ENCODE measurements at places on chromosomes 6 and 20.

DNA sequence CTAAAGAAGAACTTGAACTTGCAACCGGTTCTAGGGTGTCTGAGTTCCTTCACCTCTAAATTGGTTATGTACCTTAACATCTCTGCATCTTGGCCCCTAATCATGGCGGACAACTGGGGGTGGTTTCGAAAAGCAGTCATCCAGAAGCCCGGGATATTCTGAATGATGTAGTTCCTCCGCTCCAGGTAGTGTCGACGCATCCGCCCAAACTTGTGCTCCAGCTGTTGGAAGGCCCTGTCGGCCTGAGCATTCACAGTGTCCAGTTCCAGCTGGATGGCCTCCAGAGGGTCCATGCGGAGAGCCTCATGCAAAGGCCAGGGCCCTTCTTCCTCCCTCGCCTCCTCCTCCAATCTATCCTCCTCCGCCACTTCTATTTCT is 887 bp downstream of the TSPYL1 start:
- DNase-seq, result no peak

- no peak for DNase-seq
These were observed 48.9 kb upstream of the SIRPA start for GRCh38 chr20:1846341-1846740.

- DNase-seq, result no peak
These were observed 8.5 kb upstream of the SRC start for GRCh38 chr20:37337208-37337991.

- DNase-seq, result no peak
These were observed 51.1 kb upstream of the MYL9 start for GRCh38 chr20:36490191-36490590.

DNA sequence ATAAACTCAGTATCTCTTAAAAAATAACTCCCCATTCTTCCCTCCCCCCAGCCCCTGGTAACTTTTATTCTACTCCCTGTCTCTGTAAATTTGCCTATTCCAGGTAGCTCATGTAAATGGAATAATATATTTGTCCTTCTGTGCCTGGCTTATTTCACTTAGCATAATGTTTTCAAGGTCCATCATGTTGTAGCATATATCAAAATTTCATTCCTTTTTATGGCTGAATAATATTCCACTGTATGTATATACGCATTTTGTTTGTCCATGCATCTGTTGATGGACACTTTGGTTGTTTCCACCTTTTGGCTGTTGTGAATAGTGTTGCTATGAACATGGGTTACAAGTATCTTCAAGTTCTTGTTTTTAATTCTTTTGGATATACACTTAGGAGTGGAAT is 13.0 kb downstream of the PERP start:
- no peak for DNase-seq

DNA sequence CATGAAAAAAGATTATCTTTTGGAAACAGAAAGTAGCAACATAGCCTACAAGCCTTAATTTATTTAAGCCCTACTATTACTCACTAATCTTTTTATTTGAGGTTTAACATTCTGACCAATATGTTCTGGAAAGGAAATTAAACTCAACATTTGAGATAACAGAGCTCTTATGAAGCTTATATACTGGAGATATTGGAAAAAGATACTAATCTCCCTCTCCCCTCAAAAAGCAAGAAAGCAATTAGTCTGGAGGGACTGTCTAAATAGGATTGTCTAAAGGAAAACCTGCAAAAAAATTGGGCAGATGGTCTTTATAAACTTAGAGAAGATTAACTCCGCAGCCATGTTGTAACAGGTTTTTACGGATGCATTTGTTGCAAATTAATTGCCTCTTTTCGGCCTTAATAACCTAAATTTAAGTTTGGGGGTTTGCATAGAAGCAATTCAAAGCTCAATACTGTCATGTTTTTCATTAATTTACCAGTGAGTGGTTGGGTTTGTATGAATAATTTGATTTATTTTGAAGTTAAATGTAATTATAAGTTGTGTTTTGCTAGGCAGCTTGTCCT is 79.1 kb downstream of the SHLD1 start:
- DNase-seq, result no peak

- DNase-seq, result no peak
These were observed 145.6 kb upstream of the MANEA start for GRCh38 chr6:95431637-95432228.

DNA sequence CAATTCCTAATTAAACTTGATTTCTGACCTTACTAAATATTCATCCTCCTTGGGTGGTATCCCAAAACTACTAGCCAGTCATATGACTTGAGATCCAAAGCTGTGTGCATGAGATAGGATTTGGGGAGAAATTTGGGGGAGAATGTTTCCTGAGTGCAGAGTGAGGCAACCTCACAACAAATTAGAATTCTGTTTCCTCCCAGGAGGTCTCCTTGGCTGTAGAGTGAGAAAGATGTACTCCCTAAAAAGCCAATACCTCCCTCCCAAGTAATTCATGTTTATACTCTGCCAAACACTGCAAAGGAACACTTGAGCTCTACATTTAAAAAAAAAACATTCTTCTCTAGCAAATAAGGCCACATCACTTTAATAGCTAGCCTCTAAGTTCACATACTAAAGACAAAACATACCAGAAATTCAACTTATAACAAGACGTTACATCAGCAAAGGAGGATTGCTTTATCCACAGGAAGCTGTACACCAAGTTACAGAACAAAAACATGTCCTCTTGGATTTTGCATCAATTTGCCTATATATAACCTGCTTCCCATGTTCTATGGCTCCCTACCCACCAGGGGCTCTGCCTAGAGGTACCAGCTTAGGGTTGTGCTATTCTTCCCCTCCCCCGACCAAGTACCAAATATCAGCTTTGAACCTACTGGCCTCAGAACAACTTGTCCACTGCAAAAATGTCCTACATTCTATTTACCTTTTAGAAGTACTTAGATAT is 15.4 kb upstream of the TMEM30A start:
- DNase-seq, result no peak

GRCh38 chr6:29827579-29828470 is at the start of gene HLA-G:
HLA-G (plus strand) TSS chr6:29827825; CDS start chr6:29827845, 20 bp downstream.
- no peak for DNase-seq

DNA sequence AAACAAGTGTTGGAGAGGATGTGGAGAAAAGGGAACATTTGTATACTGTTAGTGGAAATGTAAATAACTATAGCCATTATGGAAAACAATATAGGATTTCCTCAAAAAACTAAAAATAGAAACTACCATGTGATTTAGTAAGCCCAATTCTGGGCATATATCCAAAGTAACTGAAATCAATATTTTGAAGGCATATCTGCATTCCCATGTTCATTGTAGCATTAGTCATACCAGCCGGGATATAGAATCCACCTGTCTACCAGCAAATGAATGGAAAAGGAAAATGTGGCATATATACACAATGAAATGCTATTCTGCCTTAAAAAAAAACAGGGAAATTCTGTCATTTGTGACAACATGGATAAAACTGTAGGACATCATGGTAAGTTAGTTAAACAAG is 15.3 kb upstream of the C6orf58 start:
- no peak for DNase-seq

DNA sequence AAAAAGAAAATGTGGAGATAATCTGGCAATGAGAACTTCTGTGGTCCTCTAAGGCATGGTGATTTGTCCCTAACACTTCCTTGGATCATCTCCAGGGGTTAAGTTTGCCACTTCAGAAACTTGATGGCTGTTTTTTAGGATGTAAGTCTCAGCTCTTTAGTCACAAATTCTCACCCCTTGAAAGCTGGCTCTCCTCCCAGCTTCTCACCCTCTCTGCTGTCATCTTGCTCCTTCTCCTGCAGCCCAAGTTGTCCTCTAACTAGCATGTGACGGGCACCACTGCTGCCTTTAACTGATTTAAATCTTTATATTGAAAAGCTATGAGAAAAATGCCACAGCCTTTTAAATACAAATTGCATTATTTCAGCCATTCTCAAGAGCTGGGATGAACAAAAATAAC is 107.8 kb downstream of the MAP3K5 start:
- DNase-seq, result no peak

DNA sequence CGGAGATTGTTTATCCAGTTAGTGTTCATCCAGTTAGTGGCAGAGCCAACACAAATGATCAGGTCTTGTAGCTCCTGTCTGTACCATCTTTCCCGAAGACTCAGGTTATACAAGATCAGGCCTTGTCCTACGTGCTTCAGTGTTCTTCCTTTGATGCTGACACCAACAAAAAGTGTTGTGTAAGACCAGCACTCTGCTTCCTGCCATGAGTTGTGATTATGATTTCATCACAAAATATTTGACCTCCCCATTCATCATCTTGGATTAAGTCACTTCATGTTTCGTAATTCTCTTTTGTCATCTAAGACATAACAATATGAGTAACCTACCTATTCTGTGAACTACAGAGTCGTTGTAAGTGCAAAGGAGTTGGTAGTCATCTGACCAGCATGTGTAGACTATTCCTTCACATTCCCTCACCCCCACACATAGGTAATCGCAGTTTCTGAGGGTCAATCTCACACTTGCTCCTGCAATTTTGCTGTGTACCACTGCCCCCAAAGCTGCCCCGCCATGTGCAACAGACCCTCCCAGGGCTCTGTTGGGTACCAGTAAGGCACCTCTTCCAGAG is 135.6 kb upstream of the SLC22A23 start:
- no peak for DNase-seq

DNA sequence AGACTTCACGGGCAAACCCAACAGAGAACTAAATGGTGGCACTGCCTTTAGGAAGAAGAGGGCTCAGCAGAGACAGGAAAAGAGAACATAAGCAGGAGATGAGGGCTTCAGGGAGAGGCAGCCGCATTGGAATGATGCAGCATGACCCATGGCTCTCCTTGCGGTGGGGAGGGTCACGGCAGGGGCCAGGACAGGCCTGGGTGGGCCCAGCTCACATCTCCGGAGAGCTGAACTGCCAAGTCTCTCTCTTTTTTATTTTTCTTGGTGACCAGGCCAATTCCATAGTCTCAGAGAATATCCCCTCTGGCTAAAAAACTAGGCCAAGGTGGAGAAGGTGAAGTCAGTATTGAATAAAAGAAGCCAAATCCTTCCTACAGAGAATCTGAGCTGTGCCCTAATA is 77.5 kb upstream of the TRAF3IP2 start:
- DNase-seq, result no peak

DNA sequence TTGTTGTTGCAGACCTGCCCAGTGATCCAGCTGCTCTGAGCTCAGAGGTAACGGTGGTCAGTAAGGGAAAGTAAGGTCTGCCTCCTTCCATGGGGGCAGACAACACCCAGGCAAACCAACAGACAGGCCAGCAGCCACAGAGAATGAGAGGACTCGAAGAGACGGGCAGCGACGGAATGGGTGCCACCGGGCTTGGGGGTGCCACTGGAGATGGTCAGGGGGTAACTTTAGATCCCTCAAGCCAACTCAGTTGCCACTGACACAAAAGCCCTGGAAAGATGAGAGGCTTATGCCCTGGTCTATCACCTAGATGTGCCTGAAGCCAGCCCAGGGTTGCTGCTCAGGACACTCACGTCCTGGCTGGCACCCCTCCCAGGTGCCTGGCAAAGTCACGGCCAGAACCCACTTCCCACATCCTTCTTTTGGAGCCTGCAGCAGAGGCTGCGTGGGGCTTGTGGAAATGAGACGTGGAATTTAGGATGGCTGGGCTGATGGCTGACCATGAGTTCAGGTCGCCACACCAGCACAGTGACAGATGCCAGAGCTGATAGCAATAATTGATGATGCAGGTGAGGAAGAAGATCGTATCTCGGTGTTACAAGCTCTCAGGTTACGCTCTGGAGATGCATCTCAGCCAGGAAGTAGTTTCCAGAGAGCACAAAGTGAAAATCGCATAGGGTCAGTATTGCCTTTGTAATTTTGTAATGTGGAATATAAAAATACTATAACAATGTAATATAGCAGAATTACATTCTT is 209.1 kb downstream of the SYNDIG1 start:
- DNase-seq, result no peak

- no peak for DNase-seq
These were observed 82.1 kb upstream of the SIRPA start for GRCh38 chr20:1813101-1813529.

GRCh38 chr20:45861221-45862075 is 4.0 kb downstream of the ZSWIM3 start:
- DNase-seq, result no peak

DNA sequence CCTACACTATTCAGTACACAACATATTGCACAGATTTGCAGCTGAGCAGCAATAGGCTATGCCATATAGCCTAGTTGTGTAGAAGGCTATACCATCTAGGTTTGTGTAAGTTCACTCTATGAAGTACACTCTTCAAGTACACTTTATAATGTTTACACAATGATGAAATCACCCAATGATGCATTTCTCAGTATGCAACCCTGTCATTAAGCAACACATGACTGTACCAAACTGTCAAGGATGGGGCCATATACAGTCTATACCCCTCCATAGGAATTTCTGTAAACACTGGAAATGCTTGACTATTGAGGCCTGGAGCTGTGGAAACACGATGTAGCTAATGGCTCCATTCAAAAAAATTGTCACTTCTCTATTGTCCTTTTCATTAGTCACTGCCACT is 535.4 kb downstream of the EPM2A start:
- DNase-seq, result no peak

DNA sequence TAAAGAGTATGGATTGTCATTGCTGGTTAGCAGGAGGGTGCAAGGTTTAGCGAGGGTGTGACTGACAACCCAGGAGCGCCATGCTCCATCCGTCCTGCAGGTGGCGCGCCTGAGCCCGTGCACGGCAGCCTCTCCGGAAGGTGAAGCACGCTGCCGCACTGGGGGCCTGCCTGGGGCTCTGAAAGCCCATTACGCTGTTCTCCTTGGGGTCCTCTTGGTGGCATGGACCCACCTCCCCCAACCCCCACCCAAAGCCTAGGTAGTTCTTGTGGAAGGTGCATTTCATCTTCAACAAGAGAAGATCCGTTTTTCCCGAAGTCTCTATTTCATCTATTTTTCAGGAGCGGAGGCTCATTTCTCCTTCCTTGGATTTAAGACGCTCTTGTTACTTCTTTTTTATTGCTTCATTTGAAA is 197.4 kb upstream of the KCNG1 start:
- peak; percentile 45 for DNase-seq

DNA sequence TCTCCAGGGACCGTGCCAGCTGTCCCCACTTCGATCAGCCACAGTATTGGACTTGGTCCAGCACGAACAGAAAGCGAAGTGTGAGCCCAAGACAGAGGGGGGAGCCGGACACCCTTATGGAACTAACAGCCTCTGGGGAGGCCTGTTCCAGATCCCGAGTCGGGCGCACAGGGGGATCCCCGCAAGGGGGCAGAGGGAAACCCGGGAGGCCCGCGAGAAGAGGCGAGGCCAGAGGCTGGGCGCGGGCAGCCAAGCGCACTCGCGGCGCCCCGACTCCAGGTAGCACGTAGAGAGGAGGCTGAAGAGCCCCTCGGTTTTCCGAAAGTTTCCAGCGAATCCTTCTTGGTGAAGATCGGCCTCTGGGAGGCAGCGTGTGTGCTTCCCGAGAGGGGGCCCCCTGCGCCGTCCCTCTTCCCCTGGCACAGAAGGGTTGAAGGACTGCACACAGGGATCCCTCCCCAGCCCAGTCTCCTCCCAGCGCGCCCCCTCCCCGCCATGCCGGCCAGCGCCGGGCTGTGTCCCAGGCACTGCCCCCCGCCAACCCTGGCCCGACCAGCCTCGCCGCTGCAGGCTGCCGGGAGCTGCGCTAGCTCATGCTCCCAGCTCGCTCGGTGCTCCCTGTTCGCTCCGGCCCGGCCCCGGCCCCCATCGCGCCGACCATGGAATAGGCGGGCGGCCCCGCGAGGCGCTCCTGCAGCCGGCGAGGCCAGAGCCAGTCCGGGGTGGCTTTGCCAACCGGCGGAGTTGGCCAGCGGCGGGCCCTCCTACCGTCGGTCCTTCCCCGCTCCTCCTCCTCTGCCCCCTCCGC is 577 bp upstream of the SLC24A3 start:
- DNase-seq, result no peak

GRCh38 chr6:159729598-159730331 is 2.5 kb downstream of the WTAP start:
- no peak for DNase-seq

GRCh38 chr6:159282421-159282820 is 113.2 kb downstream of the FNDC1 start:
- no peak for DNase-seq

Measured in stimulated activated CD8-positive, alpha-beta memory T cell treated with anti-CD3 and anti-CD28 coated beads, Interleukin-15, amount 100 ng/mL, for 48 hours (primary cell).